Dermis microvascular lymphatic vessel endothelial cell (primary cell): ENCODE measurements at places on chromosomes 11 and 22. TPM values are rescaled to one million over a fixed set of nuclear protein-coding genes. Genes with fewer than 3 reads are reported as not detected.

Gene HPX
- total RNA-seq, result 0.13 and 0.25 TPM in 2 replicates

DNA sequence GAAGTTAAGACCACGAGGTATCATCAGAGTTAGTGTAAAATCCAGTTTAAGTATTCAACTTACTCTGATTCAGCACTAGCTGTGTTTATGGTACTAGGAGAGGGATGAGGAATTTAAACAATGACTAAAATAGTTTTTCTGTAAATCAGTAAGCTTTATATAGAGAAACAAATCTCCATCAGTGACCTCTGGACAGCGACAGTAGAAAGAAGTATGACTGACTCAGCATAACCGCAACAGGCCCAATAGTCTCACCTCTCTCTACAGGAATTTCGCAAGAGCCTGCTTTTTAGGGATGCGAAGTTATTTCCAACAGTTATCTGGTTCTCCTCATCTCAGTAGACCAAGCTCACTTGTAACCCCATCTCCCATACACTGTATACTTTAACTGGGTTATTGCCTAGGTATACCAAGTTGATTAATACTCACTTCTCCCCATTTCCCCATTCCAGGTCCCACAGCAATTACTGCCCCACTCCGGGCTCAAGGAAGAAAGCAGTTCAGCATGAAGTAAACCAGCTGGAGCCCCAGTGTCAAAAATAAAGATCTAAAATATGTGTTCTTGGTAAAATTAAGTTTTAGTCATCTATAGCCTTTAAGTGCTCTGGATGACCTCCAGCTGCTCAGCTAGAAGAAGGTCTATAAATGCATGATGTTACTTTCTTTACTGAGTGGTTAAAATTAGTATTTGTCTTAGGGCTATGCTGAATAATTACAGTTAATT lies 770.6 kb upstream of the CCDC90B start:
- no peak for DNase-seq

GRCh38 chr11:61362542-61362875 lies 335 bp downstream of the TMEM138 start:
- DNase-seq, result no peak

GRCh38 chr11:110428956-110429730 lies 605 bp upstream of the FDX1 start:
- DNase-seq, result no peak
